ENCODE measurements at places on chromosomes 12 and 14.

DNA sequence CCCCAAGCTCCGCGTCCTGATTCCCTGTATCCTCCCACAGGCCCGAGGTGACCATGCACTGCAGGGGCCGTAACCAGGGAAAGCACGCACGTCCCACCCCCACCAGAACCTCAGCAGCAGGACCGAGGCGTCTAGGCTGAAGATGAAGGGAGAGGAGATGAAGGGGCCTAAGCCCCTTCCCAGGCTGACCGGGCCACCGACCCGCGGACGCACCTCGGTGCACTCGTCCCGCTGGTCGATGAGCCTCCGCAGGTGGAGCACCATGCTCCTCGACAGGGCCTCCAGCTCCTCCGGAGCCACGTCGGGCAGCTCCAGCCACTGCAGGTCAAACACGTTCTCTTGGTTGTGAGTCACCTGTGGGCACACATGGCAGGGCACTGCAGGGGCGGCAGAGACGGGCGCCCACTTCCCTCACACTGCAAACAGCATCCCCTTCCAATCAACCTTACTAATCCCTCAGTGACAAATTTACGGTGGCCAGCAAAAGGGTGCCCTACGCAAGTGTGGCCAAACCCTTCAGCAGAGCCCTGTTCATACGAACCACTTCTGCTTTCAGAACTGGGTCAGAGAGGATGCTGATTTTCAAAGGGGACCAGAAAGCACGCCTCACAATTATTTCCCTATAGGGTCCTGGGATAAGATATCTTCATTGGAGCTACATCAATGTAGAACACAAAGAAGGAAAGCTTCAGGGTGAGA lies 77.8 kb downstream of the CCDC88C start:
- peak; percentile 72 for DNase-seq

GRCh38 chr14:68979021-68979721 lies at the start of gene ACTN1:
TSS of gene ACTN1 (minus strand) at chr14:68979302. CDS start at chr14:68979056, 246 bp downstream.
- DNase-seq, result peak; percentile 98

DNA sequence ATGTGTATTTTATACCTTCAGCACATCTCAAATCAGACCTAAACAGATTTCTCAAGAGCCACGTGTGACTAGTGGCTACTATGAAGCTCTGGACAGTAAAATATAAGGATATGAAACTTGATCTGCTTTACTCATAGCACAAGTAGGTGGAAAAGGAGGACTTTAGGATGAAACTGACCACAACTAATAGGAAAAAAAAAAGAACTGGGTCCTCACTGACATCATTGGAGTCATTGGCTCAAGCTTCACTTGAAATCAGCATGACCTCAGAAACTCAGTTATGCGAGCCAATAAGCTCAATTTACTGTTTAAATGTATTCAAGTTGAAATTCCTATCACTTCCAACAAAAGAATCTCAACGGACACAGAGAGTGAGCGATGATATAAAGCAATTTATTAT lies 34.1 kb upstream of the CIT start:
- no peak for DNase-seq

DNA sequence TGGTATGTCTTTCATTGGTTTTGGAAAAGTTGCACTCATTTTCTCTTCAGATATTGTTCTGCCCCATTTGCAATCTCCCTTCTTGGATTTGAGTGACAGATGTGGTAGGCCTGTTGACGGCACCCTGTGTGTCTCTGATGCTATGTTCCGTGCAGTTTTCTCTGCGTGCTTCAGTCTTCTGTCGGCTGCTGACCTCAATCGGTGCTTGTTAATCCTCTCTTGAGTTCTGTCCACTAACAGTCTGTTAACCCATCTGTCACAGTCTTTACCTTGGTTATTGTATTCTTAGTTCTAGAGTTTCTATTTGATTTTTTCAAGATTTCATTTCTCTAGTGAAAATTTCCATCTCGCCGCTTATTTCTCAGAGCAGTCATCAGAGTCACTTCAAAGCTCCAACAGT lies 20.7 kb upstream of the PLD4 start:
- no peak for DNase-seq

DNA sequence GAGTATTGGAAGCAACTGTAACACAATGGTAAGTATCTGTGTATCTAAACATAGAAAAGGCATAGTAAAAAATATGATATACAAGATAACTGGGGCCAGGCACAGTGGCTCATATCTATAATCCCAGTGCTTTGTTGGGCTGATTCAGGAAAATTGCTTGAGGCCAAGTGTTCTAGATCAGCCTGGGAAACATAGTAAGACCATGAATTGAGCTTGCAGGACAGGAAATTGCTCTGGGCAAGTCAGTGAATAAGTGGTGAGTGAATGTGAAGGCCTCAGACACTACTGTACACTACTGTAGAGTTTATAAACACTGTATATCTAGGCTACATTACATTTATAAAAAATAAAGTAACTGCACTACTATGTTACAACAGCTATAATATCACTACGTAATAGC lies 75.2 kb downstream of the GPR135 start:
- no peak for DNase-seq

- DNase-seq, result no peak
Measured at GRCh38 chr12:107271523-107271922, 178.2 kb upstream of the CRY1 start.

- DNase-seq, result no peak
Measured at GRCh38 chr12:38890102-38890855, 15.1 kb downstream of the CPNE8 start.

DNA sequence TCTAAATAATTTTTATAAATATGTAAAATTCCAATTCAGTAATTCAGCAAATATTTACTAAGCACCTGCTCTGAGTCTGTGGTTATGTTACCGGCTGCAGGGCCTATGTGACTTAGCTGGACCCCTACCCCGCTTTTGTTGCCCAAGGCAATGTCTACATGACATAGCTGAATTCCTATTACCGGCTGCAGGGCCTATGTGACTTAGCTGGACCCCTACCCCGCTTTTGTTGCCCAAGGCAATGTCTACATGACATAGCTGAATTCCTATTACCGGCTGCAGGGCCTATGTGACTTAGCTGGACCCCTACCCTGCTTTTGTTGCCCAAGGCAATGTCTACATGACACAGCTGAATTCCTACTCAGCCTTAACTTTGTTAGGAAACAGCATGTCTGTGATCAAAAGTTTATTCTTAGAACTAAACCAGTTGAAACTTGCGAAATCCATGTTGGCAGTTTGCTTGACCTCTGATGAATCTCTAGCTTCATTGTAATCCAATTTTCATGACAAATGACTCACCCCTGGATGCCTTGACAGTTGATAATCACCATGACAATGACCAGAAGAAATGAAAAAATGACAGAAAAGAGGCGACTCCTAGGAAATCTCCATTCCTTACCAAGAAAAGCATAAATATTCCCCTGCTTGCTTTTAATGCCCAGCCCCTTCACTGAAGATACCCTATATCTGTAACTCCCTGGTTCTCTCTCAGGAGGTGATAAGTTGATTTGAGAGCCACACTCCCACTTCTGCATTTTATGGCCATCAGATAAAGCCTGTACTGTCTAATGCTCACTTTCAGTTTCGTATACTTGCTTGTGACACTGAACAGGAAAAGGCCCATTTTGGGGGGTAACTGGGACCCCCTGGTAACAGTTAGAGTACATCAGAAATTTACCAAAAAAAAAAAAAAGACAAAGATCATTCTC lies 148.4 kb upstream of the SYT10 start:
- peak; percentile 47 for DNase-seq

DNA sequence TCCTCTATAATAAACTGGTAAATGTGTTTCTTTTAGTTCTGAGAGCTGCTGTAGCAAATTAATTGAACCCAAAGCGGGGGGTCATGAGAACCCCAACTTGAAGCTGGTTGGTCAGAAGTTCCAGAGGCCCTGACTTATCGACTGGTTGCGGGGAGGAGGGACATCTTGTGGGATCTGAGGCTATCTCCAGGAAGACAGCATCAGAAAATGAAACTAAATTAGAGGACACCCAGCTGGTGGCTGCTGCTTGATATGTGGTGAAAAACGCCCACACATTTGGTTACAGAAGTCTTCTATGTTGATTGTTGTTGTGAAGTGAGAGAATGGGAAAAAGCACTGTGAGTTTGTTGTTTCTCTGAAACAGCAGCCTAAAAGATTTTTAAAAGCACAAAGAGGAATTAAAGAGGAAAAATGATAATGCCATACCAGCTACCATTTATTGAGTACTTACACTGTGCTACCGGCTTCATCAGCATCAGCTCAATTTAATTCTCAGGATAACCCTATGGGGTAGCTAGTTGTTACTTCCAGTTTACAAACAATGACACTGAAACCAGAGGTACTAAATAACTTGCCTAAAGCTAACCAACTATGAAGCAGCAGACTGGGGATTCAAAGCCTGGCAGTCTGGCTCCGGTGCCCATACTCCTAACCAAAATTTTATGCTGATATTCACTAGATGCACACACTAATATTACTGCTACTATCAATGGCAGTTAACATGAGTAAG lies 24.3 kb downstream of the DDX24 start:
- DNase-seq, result peak; percentile 30

All from suppressor macrophage treated with lipopolysaccharide for 1 hour (primary cell).